Inflammatory macrophage treated with lipopolysaccharide for 4 hours (primary cell): ENCODE measurements at places on chromosomes 11 and 22.

- no peak for DNase-seq
These were observed 759 bp downstream of the AP2A2 start for GRCh38 chr11:926341-926916.

DNA sequence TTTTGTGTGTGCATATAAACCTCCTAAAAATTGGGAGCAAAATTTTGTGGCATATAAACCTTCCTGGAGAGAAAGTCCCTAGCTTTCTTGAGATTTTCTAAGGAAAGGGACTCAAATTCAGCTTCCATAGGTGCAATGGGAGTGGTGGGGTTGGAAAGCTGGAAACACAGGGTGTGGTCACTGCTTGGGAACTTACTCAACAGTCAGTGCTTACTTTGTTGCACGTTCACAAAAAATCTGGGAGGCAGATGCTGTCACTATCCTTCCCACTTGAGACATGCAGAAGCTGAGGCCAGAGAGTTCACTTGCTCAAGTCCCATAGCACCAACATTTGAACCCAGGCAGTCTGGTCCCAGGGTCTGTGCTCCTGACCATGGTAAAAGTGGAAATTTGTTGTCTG, 3.9 kb upstream of the CATSPERZ start:
- no peak for DNase-seq

GRCh38 chr11:133896028-133896427, 50.7 kb upstream of the SPATA19 start:
- DNase-seq = no peak

DNA sequence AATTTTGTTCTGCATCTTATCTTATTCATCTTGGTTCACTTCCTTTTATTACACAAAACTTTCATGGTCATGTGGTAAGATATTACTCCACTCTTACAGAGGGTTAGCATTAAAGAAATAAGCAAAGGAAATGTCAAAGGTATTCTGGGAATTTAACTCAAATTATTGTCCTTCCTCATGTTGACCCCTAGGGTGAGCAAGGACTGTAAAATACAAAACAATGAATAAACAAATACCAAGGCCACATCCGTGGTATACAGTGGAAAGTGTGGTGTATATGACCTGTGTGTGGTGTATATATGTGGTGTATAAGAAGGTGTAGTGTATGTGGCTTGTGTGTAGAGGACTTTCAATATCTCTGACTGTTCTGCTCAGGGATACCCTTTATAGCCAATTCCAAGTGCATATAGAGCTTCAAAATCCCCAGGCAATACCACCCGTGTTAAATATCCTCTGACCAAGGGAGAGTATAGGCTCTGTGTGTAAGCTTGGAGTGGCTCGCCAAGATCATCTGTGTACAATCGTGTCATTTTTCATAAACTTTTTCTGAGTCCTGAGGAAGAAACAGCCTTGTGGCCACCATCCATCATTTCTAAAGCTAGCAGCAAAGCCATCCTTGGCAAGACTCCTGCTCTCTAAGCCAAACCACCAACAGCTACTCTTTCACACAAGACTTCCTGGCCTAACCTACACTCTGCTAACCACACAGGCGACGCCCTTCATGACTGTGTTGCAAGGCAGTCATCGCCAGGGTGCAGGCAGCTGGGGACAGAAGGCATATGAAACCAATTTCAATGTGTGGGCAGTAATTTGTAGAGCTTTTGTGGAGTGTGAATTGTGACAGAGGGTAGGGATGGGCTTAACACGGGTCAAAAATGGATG, 548.0 kb downstream of the ETS1 start:
- DNase-seq = peak; percentile 95

DNA sequence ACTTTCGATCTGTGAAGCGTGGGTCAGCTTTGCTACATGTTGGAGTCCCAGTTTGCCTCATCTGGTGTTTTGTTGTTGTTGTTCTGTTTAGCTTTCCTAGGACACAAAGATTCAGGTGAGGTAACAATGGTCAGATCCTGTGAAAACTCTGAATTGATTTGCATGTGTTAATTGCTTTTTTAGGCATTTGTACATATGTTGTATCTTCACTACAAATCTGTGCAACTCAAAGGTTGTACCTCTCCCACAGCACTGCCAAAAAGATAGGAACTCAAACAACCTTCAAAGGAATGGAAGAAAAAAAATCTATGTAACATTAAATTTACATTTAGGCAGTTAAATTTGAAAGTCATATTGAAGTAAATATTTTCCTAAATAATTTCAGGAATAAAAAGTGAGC, 518.5 kb upstream of the TENM4 start:
- DNase-seq = no peak

GRCh38 chr11:116960930-116961329, 123.5 kb upstream of the APOA1 start:
- DNase-seq = no peak

DNA sequence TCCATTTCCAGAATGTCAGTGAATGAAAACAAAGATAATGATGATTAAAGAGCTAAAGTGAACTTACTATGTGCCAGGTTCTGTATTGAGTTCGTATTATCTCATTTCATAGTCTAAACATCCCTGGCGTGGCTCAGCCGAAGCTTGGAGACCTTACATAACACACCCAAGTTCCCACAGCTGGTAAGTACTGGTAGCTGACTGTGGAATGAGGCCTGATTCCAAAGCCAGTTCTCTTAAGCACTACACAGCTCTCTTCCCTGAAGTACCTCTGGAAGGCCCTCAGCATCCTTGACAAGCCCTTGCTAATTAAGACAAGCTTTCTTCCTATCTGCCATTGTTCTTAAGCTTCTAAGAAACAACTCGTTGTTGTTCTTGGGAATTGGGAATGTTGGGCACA, 28.6 kb upstream of the NCAM1 start:
- DNase-seq = no peak

DNA sequence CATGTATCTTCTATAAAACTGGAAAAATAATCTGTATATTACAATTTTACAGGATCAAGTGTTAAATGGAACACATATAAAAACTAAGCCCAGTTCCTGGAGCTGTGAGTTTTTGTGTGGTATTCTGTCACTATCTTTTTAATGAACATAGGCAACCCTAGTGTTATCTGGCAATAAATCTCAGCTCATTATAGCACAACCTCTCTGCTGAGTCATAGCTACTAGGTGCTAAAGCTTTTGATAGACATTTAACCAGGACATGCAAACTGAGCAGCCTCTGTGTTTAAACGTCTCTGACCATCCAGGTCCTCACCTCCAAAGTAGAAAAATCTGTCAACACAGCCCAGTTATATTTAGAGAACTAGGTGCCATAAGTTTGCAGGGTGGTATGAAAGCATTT, 91.0 kb upstream of the CARD18 start:
- no peak for DNase-seq

GRCh38 chr11:3841426-3842350, 929 bp upstream of the RHOG start:
- DNase-seq = peak; percentile 98

GRCh38 chr11:88418508-88418907, 81.0 kb upstream of the CTSC start:
- DNase-seq = no peak

GRCh38 chr11:80862011-80862410, 1421.2 kb upstream of the TENM4 start:
- DNase-seq = no peak

- DNase-seq = no peak
These were observed 10.4 kb upstream of the CACNA1I start for GRCh38 chr22:39560127-39560526.

GRCh38 chr22:49515475-49515874, 312.2 kb downstream of the BRD1 start:
- DNase-seq = no peak

- DNase-seq = no peak
These were observed 13.9 kb upstream of the TH start for GRCh38 chr11:2185324-2186085.

DNA sequence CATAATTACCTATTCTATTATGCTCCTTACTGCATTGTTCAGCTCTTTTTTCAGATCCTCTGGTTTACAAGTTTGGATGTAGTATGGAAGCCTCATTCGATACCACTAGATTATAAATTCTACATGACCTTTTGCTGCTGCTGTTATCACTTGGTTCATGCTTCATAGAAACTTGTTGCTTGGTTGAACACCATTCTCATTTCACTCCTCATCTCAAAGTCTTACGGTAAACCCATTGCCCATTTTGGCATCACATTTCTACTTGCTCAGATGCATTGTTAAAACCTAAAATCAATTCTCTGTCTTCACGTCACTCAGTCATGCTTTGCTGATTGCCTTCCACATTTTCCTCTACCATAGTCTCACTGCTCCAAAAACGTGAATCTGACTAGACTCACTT, 155.5 kb upstream of the DDI1 start:
- DNase-seq = no peak

DNA sequence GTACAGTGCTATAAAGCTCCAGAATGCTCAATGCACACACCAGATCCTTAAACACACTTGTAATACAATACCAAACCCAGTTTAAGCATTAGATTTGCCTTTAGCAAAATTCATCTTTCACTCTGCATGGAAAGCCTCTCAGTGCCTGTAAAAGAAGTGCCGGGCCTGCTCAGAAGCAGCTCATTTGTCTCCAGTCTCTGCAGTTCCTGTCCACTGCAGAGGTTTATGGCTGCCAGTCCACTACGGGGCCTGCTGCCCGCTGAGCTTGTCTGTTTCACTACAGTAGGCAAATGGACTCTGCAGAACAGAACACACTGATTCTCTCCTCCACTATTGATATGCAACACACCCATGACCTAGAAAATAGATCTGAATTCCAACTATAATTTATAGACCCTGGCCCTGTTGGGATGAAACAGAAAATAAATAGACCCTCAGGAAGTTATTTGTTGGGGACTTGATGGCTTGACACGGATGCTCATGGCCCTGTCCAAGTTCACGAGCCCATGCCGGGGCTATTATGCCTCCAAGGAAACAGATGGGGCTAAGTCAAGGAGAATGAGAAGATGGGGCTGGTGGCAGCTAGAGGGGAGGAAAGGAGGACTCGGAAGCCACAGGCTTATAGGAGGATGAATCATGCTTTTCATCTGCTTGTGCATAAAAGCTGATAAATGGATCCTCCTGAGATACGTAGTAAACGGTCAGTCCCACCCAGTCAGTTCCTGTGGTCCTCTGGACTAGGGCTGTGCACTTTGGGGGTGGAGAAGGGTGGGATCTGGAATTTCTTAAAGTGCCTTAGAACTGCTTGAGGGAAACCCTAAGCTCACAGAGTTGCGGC, 416.8 kb upstream of the TENM4 start:
- no peak for DNase-seq

GRCh38 chr22:45887202-45888131, 89.5 kb downstream of the WNT7B start:
- DNase-seq = no peak

- no peak for DNase-seq
These were observed 46.0 kb downstream of the DENND5A start for GRCh38 chr11:9219115-9219514.

- no peak for DNase-seq
These were observed 47.7 kb upstream of the CSNK2A3 start for GRCh38 chr11:11400635-11401232.

- peak; percentile 0 for DNase-seq
These were observed 41.7 kb downstream of the NARS2 start for GRCh38 chr11:78532991-78533390.

GRCh38 chr11:67317888-67318555, 14.7 kb downstream of the SSH3 start:
- DNase-seq = no peak

GRCh38 chr11:8356721-8357504, 93.2 kb upstream of the LMO1 start:
- DNase-seq = no peak

- peak; percentile 36 for DNase-seq
These were observed 10.3 kb upstream of the UCP3 start for GRCh38 chr11:74019104-74019738.

GRCh38 chr11:95212609-95213008, 18.4 kb downstream of the SESN3 start:
- DNase-seq = no peak

GRCh38 chr11:64744544-64745188, 724 bp upstream of the RASGRP2 start:
- no peak for DNase-seq

DNA sequence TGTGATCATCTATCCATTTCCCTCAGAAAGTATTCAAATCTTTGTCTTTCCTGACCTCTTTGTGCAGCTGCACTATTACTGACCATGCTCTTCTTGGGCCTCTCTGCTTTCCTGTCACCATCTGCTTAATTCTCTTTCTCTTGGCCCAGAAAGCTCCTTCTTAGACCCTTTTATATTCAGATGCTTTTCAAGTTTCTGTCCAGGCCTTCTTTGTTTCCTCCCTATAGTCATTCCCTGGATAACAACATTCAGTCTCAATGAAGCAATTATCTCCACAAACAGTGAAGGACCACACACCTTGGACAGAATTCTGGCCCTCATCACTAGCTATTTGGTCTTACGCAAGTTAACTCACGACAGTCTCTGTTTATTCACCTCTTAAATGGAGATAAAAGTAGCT, 89.7 kb downstream of the LARGE2 start:
- DNase-seq = no peak

DNA sequence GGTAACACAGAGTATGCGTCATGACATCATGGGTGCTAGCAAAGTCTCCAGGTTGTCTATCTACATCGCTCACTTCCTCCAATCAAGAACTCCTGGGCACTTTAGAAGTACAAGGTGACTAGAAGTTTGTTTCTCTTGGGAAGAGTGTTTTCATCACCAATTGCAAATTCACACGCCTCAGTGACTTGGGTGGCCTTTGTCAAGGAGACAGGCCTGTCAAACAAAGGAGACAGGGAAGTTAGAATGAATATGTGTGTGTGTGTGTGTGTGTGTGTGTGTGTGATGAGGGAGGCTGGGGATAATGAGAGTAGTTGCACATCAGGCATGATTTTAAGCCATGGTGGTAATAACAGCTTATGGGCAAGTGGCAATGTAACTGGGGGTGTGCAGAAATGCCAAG, 953.2 kb downstream of the OPCML start:
- DNase-seq = no peak

DNA sequence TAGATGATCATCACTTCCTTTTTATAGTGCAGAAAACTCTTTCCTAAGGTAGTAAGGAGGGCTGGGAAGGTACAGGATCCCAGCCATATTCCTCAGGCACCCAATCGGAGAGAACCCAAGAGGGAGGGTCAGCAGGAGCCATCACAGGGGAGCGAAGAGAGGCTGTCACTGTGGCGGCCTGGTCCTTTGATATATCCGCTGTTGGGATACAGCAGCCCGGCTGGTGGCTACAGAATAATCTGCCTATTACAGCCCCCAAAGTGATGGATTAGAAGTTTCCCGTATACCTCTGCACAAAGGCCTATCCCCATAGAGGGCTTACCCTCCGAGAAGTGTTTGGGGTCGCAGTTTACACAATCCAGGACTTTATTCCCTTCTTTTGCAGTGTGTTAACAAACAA, 48.5 kb downstream of the OR4D9 start:
- DNase-seq = no peak

DNA sequence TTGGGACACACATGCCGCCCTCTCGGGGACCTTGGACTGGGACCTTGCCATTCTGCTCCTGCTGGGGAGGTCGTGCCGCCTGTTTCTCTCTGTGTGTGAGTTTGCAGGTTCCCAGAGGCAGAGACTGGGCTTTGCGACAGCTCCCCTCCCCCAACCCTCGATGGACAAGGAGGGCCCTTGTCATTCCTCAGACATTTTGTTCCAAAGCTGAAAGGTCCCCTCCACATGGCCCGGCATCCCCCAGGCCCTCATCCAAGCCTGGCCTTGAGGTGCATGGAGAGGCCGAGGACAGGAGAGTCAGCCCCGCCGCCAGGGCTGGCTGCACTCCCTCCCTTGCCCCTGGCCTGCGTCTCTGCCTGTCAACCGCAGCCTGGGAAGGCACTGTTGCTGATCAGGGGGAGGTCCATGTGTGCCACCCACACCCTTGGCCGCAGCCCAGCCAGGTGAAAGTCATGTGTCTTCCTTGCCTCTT, 25.6 kb downstream of the FADS2 start:
- DNase-seq = no peak
